ENCODE measurements at places on chromosomes 2 and 18.
A peak's percentile ranks its signal among the peaks of the same experiment; 100 is the strongest.

GRCh38 chr2:172783165-172783898 is 47.7 kb downstream of the RAPGEF4 start:
- DNase-seq = peak; percentile 100

DNA sequence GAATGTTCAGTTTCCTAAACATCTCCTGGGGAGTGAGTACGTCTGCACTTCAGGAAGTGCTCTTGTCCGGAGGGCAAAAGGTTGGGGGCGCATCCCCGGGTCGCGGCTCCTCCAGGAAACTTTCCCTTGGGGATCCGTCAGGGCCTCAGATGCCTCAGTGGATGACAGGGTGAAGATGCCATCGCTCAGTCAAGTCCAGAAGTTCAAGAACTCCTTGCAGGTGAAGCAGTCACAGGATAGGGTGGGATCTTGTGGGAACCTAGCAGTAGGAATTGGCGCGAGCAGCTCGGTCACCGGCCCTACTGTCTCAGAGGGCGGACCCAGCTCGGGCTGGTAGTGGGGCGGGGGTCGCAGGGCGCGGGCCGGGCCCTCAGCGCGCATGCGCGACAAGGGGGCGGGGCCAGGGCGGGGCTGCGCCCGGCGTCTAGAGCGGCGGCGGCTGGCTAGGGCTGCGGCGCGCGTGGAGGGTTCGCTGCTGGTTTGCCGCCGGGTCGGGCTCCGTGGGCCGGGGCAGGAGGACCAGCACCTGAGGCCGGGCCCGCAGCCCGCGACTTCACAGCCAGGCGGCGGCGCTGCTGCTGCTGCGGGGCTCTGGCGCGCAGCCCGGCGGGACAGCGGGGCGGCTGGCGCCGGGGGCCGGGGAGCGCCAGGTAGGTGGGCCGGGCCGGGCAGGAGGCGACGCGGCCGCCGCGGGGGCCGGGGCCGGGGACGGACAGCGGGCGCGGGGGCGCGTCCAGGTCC is at the start of gene INPP4A:
Gene INPP4A, plus strand, starts transcription at position 423 of the 741 bp plus-strand sequence. CDS start 75,191 bp downstream, outside the sequence.
- DNase-seq = peak; percentile 69

GRCh38 chr2:8009010-8009597 is 672.8 kb upstream of the ID2 start:
- DNase-seq = peak; percentile 64

GRCh38 chr2:15668611-15669305 is 77.1 kb downstream of the DDX1 start:
- peak; percentile 33 for DNase-seq

DNA sequence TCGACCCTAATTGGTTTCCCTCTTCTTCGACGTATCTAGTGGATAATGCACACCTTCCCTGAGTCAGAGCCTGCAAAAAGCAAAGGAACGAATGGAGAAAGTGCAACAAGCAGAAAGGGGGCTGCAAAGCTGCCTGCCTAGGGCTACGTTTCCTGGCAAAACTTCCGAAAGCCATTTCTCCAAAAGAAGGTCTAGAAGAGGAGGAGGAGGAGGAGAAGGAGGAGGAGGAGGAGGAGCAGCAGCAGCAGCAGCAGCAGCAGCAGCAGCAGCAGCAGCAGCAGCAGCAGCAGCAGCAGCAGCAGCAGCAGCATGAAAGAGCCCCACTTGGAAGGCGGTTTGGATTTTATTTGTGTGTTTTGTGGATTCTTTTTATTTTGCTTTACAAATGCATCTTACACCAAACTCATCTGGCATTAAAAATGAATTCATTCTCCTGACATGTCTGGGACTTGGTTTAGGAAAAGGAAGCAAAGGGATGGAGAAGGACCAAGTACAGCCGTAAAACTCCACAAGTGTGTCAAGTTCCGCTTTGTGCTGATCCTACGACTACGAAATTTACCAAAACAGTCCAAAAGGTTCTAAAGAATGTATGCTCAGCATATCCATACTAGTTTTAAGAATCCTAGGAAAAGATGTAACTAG is 2.0 kb downstream of the TCF4 start:
- DNase-seq = peak; percentile 51

GRCh38 chr2:178448968-178449661 is 1.9 kb downstream of the PRKRA start:
- DNase-seq = no peak

GRCh38 chr2:233049194-233049761 is 10.9 kb upstream of the INPP5D start:
- DNase-seq = no peak

Measured in EH (cell line).